ENCODE measurements at places on chromosomes 5 and 9. TPM values are rescaled to one million over a fixed set of nuclear protein-coding genes. Genes with fewer than 3 reads are reported as not detected.

GRCh38 chr5:23977365-23977764 lies 470.0 kb downstream of the PRDM9 start:
- H3K27ac ChIP-seq, result no peak overlapping the region
- no peak for DNase-seq
- H3K4me1 ChIP-seq, result no peaks in the 10 kb centered on the region

DNA sequence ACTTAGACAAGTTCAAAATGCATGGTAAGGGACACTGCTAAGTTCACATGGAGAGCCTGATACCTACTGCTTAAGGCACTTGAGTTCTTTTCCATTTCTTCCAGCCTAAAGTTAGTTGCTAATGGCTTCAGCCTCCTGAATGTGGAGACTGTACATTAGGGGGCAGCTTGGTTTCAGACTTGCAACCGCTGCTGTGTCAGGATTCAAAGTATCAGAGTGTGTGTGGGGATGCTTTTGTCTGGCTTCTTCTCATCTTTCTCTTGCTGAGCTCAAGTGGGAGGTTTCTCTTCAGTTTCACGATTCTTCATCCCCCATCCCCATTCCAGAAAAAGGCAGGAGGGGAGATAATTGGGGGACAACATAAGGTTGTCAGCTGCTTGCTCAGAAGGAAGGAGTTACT lies 49.4 kb downstream of the ATP10B start:
- DNase-seq, result peak; percentile 38
- no peak overlapping the region for H3K4me3 ChIP-seq
- no peak overlapping the region for H3K27ac ChIP-seq
- no peaks in the 10 kb centered on the region for H3K36me3 ChIP-seq

- H3K27me3 ChIP-seq, result no peaks in the 10 kb centered on the region
- no peaks in the 10 kb centered on the region for H3K36me3 ChIP-seq
- DNase-seq, result no peak
- H3K4me3 ChIP-seq, result no peak overlapping the region
- no peaks in the 10 kb centered on the region for H3K4me1 ChIP-seq
- H3K27ac ChIP-seq, result no peak overlapping the region
These were observed 126.1 kb downstream of the CACNA1B start for GRCh38 chr9:138003485-138004190.

DNA sequence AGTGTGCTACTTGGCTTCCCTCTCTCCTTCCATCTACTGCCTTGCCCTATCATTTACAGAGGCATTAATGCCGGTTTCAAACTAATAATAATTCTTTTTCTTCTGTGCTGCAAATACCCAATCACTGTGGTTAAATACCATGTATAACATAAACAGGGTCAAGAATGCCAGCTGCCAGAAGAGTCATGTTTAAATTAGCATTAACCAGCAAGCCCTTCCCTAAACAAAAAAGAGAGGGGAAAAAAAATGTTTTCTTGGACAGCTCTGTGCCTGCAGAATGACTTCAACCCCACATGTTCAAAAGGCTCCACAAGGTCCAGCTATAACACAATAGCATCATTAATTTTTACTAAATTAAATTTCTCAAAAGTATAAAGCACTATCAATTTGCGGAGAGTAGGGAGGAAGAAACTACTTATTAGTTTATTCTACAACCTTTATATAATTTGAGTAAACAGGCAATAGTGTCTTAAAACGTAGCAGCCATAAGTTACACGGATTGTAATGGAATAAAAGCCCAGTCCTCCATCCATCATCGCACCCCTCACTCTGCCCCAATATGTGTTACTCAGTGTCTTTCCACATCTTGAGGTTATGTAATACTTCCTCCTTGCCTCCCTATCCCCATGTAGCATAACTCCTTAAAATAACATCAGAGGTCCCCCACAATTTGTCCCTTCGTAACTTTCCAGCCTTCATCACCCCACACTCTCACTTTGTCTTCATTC lies 3.9 kb downstream of the LPAR1 start:
- H3K36me3 ChIP-seq, result no peaks in the 10 kb centered on the region
- H3K27ac ChIP-seq, result no peak overlapping the region
- no peaks in the 10 kb centered on the region for H3K27me3 ChIP-seq
- H3K4me1 ChIP-seq, result peaks cover 9% of the 10 kb centered on the region
- no peak overlapping the region for H3K4me3 ChIP-seq
- no peak for DNase-seq

DNA sequence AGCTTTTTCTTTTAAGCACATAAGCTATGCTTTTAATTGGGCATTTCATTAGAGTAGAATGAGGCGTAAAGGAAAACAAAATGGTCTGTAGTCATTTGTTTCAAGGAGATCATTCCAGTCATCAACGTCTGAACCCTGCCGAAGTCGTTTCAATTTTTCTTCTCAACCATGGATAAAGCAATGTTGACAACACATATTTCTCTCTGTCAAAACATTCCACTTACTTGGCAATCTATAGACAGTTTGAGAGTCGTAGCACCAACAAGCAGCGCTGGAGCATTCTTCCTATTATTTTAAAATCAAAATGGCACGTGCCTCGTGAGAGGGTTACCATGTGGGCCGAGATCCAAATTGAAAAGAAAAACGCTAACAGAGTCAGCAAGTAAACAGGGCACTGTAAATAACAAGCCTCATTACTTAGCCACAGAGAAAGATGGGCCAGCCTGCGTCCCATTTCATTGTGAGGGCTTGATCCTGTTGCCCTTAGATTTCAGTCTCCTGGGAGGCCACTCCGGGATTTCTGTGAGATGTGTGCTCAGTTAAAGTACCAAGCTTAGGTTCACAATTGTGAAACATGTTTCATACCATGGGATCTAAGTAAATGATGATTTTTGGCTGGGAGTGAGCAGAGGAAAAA lies 422.9 kb downstream of the DTWD2 start:
- H3K27me3 ChIP-seq, result no peaks in the 10 kb centered on the region

Gene PCDHA13
- total RNA-seq, result not detected

Data from Caco-2 (cell line).